HS-27A (cell line): ENCODE measurements at places on chromosomes 16 and 17.

GRCh38 chr16:17723531-17724134 is 252.9 kb upstream of the XYLT1 start:
- DNase-seq = no peak

GRCh38 chr17:31838636-31839225 is 20.3 kb downstream of the COPRS start:
- no peak for DNase-seq

DNA sequence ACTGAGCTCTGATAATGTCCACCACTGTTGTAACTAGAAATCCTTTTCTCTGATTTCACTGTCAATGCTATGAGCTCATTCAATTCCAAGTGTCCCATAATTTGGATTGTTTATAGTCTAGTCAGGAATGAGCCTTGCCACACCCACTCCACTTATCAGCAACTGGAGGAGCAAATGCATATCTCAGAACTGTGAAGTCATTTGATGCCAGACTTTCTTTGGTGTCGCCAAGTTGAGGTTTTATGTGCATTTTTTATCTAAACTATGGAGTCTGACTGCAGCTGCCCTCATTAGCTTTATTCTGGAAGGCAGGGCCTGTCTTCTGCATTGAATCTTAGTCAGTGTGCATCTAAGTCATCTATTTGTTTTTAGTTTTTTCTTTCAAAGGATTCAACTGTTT is 361.3 kb downstream of the PMP22 start:
- peak; percentile 81 for DNase-seq

GRCh38 chr17:79414793-79415211 is 196.0 kb downstream of the RBFOX3 start:
- no peak for DNase-seq

GRCh38 chr17:77045441-77046041 is 95.2 kb upstream of the SEC14L1 start:
- no peak for DNase-seq

DNA sequence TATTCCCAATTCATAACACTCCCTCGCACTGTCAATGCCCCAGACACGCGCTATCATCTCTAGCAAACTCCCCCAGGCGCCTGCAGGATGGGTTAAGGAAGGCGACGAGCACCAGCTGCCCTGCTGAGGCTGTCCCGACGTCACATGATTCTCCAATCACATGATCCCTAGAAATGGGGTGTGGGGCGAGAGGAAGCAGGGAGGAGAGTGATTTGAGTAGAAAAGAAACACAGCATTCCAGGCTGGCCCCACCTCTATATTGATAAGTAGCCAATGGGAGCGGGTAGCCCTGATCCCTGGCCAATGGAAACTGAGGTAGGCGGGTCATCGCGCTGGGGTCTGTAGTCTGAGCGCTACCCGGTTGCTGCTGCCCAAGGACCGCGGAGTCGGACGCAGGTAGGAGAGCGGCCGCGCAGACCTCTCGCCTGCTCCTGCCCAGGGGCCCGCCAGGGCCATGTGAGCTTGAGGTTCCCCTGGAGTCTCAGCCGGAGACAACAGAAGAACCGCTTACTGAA is at the start of gene GRN:
GRN (plus strand) TSS at position 364 of the 515 bp plus-strand sequence. CDS start 3,863 bp downstream, outside the sequence.
- DNase-seq = peak; percentile 87

GRCh38 chr17:65987988-65988387 is 203.9 kb downstream of the CEP112 start:
- DNase-seq = peak; percentile 2

DNA sequence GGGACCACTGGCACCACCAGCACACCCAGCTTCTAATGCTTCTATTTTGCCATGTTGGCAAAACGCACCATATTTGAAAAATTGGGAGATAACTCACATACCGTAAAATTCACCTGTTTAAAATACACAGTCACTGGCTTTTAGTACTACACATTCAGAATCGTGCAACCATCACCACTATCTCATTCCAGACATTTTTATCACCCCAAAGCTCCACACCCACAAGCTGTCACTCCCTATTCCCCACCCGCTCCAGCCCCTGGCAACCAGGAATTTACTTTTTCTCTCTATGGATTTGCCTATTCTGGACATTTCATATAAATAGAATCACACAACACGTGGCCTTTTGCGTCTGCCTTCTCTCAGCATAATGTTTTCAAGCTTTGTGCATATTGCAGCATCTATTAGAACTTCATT is 25.0 kb downstream of the PPL start:
- peak; percentile 43 for DNase-seq

DNA sequence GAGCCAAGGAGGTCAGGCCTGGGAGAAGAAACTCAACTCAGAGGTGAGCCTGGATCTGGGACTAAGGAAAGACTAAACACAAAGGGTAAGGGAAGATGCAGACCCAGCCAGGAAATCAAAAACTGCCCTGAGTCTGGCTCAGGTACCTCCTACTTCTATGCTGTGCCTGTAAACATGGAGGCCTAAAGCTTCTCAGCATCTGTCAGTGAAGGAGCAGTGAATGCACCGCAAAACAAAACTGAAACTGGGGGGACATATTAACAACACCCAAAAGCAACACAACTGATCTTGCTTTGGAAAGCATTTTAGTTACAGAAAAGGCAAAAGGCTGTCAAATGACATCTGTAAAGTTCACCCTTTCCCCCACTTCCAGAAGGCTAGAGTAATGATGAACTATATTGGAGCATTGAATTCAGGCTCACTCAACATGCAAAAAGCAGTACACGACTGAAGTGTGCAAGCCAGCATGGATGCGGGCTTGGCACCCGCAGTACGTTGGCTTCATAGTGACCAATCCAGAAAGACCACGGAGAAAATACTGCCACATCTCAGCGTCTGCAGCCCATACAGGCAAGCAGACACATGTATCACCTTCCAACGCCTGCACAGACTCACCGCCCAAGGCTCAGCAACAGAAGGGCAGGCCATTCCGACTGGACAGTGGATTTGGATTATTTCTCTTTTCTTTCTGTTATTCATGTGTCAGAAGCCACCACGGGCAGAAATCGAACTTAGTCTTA is 3.8 kb downstream of the TBC1D16 start:
- no peak for DNase-seq
